H1 (cell line): ENCODE measurements at places on chromosomes 1 and 21.

DNA sequence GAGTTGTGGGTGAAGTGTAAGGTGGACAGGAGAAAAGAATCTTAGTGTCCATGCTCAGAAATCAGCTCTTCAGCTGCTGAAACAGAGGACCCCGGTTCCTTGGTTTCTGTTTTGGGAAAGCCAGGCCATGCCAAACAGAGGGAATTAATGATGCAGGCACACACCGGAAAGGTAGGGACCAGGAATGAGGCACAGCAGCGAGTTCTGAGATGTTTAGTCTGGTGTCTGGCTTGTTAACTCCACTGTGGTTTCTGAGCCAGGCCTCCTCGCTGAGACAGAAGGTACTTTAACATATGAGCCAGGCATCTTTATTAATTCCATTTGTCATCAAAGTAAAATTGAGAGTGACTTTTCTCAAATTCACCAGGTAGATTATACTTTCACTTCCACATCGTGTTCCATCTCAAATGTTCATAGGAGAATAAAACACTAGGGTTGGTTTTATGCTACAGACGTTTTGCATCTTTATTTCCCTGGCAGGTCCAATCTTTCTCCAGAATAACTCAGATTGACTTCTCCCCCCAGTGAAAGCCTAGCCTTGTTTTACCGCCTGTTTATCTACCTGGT lies 23.5 kb downstream of the LRRC8D start:
- H3K36me3 ChIP-seq = 0 out of 2 replicates have a peak, but pooled peaks cover 2% of the 10 kb centered on the region
- no peak overlapping the region for H3K27ac ChIP-seq
- peaks cover 6% of the 10 kb centered on the region for H3K4me1 ChIP-seq
- DNase-seq = no peak
- peak overlapping the region; percentile 63; the same call in 1 of the 2 replicates for H3K4me3 ChIP-seq

- H3K27me3 ChIP-seq = no peaks in the 10 kb centered on the region
- H3K4me3 ChIP-seq = no peak overlapping the region
- H3K36me3 ChIP-seq = no peaks in the 10 kb centered on the region
- H3K4me1 ChIP-seq = no peaks in the 10 kb centered on the region; the same call in 1 of the 2 replicates
Measured at GRCh38 chr1:59481881-59482505, 185.1 kb downstream of the FGGY start.

GRCh38 chr1:181062836-181063428 lies 25.6 kb upstream of the IER5 start:
- H3K27me3 ChIP-seq = no peaks in the 10 kb centered on the region
- H3K27ac ChIP-seq = no peak overlapping the region
- H3K4me3 ChIP-seq = no peak overlapping the region

DNA sequence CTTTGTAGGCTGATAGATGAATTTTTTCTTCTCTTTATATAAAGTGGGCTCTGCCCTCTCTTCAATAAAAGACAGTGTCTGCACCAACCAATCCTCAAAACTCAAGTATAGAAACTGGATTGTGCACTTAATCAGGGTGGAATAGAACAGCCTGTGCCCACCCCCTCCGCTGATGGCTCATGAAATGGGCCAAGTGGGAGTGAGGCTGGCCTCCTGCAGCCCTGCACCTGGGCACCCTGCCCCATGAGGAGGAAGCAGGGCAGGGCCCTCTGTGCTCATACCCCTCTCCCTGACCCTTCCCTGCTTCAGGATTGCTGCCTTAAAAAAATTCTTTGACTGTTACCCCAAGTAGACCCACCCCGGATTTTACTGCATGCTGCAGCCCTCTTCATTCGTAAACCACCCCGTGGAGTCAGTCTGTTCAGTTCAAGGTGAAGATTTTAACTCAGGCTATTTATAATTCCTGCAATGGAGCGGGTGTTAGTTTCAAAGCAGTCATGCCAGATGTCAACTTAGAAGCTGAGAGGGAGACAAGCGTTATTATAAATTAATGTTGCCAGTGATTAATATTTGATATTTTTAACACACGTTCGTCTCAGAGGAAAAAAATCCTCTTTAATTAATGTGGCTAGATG lies 15.8 kb downstream of the PROK1 start:
- no peak for DNase-seq
- H3K27me3 ChIP-seq = no peaks in the 10 kb centered on the region
- H3K27ac ChIP-seq = no peak overlapping the region
- no peak overlapping the region for H3K4me3 ChIP-seq
- no peaks in the 10 kb centered on the region for H3K4me1 ChIP-seq
- no peaks in the 10 kb centered on the region for H3K36me3 ChIP-seq

DNA sequence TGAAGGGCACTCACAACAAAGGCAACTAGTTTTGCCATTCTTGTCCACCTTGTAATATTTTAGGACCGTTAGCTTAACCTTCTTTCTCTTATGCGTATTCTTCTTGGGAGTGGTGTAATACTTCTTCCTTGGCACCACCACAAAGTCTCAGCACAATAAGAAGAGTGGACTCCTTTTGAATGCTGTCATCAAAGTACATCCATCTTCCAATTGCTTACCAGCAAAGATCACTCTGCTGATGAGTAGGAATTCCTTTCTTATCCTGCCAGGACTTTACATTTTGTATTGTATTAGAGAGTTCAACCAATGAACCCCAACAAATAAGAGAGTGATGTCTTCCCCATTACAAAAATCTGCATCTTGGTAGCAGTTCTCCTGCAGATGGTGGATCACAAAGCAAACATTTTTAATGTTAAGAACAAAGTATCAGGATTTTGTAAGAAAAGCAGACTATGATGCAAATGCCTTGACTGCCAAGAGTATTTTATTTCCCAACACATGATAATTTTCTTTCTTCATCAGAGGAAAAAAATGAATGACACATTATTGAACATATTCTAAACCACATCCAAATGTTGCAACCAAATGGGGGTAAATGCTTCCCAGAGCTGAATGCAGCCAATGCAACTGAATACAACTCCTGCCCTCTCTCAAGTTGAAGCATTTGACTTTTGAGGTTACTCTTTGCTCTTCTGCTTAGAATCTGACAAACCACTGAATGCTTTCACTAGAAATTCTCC lies 5.1 kb upstream of the ARNT start:
- no peak overlapping the region for H3K27ac ChIP-seq
- no peak for DNase-seq
- H3K27me3 ChIP-seq = no peaks in the 10 kb centered on the region
- H3K4me3 ChIP-seq = no peak overlapping the region

DNA sequence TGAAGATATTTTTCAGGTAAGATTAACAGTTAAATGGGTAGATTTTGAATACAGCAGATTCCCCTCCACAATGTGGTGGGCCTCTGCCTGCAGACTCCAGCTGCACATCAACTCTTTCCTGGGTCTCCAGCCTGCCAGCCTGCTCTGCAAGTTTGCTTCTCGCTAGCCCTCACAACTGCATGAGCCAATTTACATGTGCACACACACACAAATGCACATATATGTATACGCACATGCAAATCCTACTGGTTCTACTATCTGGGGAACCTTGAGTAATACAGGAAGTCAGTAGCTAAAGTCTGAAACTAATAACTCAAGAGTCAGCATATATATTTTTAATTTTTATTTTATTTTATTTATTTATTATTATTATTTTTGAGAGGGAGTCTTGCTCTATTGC lies 34.8 kb upstream of the QSOX1 start:
- DNase-seq = no peak
- H3K36me3 ChIP-seq = no peaks in the 10 kb centered on the region
- no peak overlapping the region for H3K27ac ChIP-seq
- no peaks in the 10 kb centered on the region for H3K4me1 ChIP-seq
- no peak overlapping the region for H3K4me3 ChIP-seq

GRCh38 chr1:207820568-207821463 lies 69.0 kb downstream of the CD46 start:
- H3K4me3 ChIP-seq = no peak overlapping the region
- H3K27ac ChIP-seq = no peak overlapping the region
- no peaks in the 10 kb centered on the region for H3K27me3 ChIP-seq

DNA sequence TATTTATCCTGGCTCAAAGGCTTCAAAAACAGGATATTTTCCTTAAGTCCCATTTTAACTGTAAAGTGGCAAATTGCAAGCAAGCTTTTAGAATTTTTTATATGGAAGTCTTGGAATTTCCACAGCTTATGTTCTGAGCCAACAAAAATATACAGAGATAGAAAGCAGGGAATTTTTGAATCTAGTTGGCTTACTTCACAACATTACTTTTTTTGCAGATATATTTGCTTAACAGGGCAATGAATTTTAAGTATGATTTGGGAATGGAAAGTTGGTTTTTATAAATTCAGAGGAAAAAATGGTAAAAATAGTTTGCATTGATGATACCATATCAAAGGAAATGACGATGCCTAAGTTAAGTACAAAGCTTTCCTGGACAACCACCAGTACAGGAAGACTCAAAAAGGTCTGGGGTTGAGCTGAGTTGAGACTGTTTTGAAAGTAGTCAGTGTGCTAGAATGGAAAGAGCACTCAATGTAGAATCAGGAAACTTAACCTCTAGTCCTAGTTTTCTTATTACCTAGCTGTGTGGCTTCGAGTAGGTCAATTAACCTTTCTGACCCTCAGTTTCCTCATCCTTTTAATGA lies 11.0 kb upstream of the VCAM1 start:
- no peak overlapping the region for H3K4me3 ChIP-seq
- H3K4me1 ChIP-seq = no peaks in the 10 kb centered on the region
- H3K27me3 ChIP-seq = no peaks in the 10 kb centered on the region
- H3K27ac ChIP-seq = no peak overlapping the region

DNA sequence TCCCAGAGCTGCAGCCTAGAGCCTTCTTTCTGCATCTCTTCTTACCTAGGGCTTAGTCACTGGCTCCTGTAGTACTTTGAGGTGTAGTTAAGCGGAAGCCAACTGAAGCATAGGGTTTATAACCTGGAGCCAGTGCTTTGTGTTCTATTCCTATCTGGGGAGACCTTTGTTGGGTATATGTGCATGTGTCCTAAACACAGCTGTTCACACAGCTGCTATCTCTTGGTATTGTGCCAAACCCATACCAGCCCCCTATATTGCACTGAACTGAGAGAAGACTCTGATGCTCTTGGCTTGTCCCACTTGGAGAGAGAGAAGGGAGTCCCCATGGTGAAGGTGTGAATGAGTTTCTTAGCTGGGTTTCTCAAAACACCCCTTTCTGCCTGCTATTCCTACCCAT lies 17.2 kb upstream of the NFASC start:
- H3K27ac ChIP-seq = no peak overlapping the region
- no peak overlapping the region for H3K4me3 ChIP-seq
- no peak for DNase-seq
- H3K27me3 ChIP-seq = no peaks in the 10 kb centered on the region
- H3K4me1 ChIP-seq = no peaks in the 10 kb centered on the region

DNA sequence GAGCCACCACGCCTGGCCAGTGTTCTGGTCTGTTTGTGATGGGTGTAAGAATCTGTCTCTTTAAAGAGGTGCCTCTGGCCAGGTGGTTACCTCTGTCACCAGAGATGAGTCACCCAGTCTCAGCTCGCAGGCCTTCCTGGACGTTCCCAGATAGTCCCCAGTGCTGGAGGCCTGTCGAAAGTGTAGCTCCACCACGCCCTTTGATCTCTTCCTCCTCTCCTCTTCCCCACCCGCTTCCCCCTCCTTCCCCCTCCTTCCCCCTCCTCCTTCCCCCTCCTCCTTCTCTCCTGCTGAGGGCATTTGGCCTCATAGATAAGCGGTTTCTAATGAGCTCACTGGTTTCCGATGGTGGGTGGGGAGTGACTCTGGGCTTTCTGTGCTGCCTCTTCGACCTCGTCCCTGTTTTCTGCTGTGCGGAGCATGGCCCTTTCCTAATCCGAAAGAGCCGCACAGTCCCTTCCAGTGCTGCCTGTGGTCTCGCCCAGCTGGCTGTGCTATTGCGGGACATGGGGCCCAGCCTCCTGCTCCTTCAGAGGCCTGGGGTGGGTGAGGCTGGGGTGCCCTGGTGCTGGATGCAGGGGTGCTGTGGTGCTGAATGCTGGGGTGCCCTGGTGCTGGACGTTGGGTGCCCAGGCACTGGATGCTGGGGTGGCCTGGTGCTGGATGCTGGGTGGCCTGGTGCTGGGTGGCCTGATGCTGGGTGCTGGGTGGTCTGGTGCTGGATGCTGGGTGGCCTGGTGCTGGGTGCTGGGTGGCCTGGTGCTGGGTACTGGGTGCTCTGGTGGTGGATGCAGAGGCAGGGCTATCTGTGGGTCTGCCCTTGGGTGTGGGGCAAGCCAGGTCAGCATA lies 19.2 kb downstream of the AGPAT3 start:
- H3K27ac ChIP-seq = no peak overlapping the region
- no peak overlapping the region for H3K4me3 ChIP-seq
- no peak for DNase-seq
- H3K4me1 ChIP-seq = peaks cover 5% of the 10 kb centered on the region

DNA sequence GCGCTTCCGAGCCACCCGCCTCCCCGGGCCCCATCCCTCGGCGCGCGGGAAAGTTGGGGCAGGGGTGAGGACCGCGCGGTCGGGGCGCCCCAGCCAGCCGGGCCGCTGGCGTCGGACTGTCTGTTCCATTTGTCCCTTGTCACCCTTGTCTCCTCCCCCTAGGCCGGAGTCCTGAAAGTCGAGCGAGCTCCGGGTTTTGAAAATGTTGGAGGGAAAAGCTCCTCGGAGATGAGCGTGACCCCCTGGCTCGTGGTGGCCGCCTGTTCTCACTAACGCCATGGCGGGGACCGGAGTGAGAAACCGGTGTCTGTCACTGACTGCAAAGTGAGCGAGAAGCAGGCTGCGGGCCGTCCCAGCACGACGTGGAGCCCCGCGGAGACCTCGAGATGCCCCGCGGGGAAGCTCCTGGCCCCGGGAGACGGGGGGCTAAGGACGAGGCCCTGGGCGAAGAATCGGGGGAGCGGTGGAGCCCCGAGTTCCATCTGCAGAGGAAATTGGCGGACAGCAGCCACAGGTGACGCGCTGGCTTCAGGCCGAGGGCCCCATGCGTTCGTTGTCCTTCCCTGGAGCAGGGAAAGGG lies 491 bp downstream of the PER3 start:
- H3K36me3 ChIP-seq = peaks cover 33% of the 10 kb centered on the region
- DNase-seq = peak; percentile 50
- H3K4me3 ChIP-seq = peak overlapping the region; percentile 43
- peaks cover 6% of the 10 kb centered on the region for H3K4me1 ChIP-seq
- H3K27ac ChIP-seq = no peak overlapping the region; the same call in 1 of the 2 replicates

GRCh38 chr1:59769736-59770095 lies 45.0 kb upstream of the HOOK1 start:
- no peak for DNase-seq
- H3K36me3 ChIP-seq = no peaks in the 10 kb centered on the region
- no peak overlapping the region for H3K27ac ChIP-seq
- H3K4me3 ChIP-seq = no peak overlapping the region
- H3K27me3 ChIP-seq = no peaks in the 10 kb centered on the region
- H3K4me1 ChIP-seq = peaks cover 2% of the 10 kb centered on the region; the same call in 1 of the 2 replicates

GRCh38 chr1:153265457-153265856 lies 6.0 kb downstream of the LORICRIN start:
- no peak overlapping the region for H3K27ac ChIP-seq
- peaks cover 28% of the 10 kb centered on the region for H3K27me3 ChIP-seq
- H3K4me1 ChIP-seq = no peaks in the 10 kb centered on the region
- DNase-seq = no peak
- no peak overlapping the region for H3K4me3 ChIP-seq
- H3K36me3 ChIP-seq = no peaks in the 10 kb centered on the region

DNA sequence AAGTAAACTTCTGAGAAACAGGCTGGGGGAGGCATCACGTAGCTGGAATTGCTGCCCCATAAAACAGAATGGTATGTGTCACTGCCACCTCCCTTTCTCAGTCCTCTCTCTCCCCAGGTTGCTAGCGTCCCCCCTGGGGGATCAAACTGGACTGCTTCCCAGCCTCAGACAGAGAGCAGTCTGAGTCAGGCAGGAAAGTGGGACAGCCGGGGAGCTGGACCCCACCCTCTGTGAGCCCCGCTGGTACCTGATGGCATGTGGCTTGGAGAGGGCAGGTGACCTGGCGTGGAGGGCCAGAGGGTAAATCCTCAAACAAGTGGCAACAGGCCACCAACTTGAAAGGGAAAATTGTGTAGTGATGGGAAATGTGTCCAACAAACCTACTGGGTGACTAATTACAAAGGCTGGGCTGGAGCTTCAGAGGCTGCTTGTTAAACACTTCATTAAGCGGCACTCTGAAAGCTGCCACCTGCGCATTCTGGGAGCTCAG lies 1.0 kb upstream of the SFN start:
- H3K36me3 ChIP-seq = no peaks in the 10 kb centered on the region
- H3K4me1 ChIP-seq = no peaks in the 10 kb centered on the region
